ENCODE measurements at places on chromosomes 16 and 17. TPM values are rescaled to one million over a fixed set of nuclear protein-coding genes. Genes with fewer than 3 reads are reported as not detected.
A peak's percentile ranks its signal among the peaks of the same experiment; 100 is the strongest.

DNA sequence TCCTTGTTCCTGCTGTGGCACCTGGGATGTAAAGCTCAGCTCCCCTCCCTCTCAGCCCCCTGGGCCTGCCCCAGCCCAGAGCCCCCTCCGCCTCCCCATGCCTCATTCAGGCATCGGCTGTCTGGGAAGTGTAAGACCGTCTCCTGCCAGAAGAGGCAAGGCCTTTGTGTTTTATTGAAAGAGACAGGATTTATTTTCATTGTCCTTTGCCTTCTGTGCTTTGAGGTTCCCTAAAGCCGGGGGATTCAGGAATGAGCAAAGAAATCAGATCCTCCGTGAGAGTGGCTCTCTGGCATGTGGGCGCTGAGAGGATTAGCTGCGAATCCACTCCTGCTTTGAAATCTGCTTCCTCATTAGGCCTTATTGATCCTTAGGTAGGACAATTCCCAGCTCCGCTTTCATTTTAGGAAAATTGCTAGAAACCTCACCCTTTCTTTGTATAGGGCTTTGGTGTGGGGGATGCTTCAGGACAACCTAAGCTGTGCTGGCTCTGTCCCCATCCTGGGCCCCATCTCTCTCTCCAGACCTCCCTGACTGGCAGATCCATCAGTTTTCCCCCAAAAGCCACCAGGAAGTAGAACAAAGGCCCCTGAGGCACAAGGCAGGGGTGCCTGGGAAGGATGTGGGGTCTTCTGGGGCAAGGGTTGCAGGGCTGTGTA, 211.5 kb upstream of the TNRC6C start:
- H3K4me3 ChIP-seq, result no peak overlapping the region
- H3K27me3 ChIP-seq, result no peaks in the 10 kb centered on the region
- no peak for DNase-seq
- no peak overlapping the region for H3K27ac ChIP-seq

- H3K36me3 ChIP-seq, result no peaks in the 10 kb centered on the region
- H3K27ac ChIP-seq, result no peak overlapping the region
- H3K4me3 ChIP-seq, result no peak overlapping the region
- H3K4me1 ChIP-seq, result no peaks in the 10 kb centered on the region
- no peak for DNase-seq
- no peaks in the 10 kb centered on the region for H3K27me3 ChIP-seq
Observed at GRCh38 chr17:11205659-11206058, 35.4 kb upstream of the SHISA6 start.

DNA sequence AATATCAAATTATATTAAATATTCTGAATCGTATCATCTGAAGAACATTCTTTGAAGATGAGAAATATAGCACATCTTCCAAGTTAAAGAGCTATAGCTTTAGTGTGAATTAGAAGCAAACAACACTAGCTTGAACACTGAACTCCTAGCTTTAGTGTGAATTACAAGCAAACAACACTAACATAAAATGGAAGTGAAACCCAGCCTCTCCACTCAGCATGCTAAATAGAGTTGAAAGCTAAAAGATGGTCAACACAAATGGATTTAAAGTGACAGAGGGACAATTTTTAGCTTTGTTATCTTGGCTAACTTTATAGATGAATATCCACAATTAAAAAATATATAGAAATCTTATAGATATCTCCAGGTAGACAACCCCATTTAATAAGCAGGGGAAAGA, 4.5 kb upstream of the KIF2B start:
- H3K4me3 ChIP-seq, result no peak overlapping the region
- H3K27ac ChIP-seq, result no peak overlapping the region
- no peak for DNase-seq
- H3K27me3 ChIP-seq, result no peaks in the 10 kb centered on the region
- H3K4me1 ChIP-seq, result no peaks in the 10 kb centered on the region

GRCh38 chr17:71163121-71163812, 957.6 kb upstream of the SOX9 start:
- no peak overlapping the region for H3K27ac ChIP-seq
- H3K27me3 ChIP-seq, result no peaks in the 10 kb centered on the region
- DNase-seq, result no peak
- no peaks in the 10 kb centered on the region for H3K4me1 ChIP-seq
- H3K4me3 ChIP-seq, result no peak overlapping the region

DNA sequence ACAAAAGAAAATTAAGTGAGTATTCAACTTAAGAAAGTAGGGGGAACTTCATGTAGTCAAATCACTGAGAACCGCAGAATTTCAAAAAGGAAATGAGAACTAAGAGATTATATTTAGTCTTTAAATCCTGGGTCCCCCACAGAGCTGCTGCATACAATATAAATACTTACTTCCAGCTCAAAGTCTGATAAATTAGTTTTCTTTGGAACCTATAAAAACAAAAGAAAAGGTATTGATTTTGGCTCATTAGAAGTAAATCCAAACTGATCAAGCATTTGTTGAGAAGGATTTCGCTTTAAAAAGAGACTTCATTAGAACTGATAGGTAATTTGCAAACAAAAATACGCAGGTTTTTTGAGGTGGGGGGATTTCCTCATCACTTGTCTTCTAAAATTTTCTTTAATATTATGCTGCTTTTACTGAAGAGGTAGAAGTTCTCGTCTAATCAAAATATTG, 21.9 kb downstream of the PARN start:
- no peak for DNase-seq
- no peak overlapping the region for H3K27ac ChIP-seq
- no peak overlapping the region for H3K4me3 ChIP-seq
- peaks cover 1% of the 10 kb centered on the region for H3K4me1 ChIP-seq

DNA sequence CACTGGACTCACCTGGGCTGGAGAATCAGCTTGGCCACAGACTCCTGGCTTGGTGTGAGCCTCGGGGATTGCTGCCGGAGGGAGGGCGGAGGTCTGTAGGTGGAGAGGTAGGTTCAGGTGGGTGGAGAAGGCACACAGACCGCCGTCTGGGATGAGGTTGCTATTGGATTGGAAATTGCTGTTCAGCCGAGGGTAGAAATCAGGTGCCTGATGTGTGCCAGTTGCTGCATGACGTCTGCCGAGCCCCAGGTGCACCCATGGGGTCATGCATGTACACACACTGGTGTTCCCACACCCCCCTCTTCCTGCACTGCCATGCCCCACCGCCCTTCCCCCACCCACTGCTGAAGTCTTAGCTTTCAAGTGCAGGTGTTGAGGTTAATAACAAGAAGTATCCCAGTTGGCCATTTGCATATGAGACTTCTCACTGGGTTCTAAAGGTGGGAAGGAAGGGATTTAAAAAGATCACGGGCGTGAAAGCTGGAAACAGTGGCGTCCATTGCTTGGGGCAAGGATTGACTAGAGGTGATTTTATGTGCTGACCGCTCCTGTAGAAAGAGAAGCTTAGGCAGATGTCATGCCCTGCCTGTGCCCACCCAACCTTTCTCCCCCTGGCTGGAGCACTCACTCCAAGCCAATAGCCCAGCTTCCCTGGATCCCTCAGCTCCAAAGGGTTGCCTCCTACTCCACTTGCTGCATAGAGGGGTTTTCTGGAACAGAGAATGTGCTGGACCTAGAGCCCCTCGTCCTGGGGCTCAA, 193.6 kb downstream of the CCDC182 start:
- H3K4me3 ChIP-seq, result no peak overlapping the region
- H3K4me1 ChIP-seq, result peaks cover 50% of the 10 kb centered on the region
- no peak overlapping the region for H3K27ac ChIP-seq
- no peaks in the 10 kb centered on the region for H3K27me3 ChIP-seq
- no peaks in the 10 kb centered on the region for H3K36me3 ChIP-seq

- peak overlapping the region; percentile 99 for H3K27ac ChIP-seq
- peak overlapping the region; percentile 97 for H3K4me3 ChIP-seq
- DNase-seq, result no peak
- peaks cover 66% of the 10 kb centered on the region for H3K4me1 ChIP-seq
- H3K27me3 ChIP-seq, result peaks cover 5% of the 10 kb centered on the region
- peaks cover 75% of the 10 kb centered on the region for H3K36me3 ChIP-seq
Observed at GRCh38 chr17:8380049-8380448, 2.9 kb downstream of the RPL26 start.

DNA sequence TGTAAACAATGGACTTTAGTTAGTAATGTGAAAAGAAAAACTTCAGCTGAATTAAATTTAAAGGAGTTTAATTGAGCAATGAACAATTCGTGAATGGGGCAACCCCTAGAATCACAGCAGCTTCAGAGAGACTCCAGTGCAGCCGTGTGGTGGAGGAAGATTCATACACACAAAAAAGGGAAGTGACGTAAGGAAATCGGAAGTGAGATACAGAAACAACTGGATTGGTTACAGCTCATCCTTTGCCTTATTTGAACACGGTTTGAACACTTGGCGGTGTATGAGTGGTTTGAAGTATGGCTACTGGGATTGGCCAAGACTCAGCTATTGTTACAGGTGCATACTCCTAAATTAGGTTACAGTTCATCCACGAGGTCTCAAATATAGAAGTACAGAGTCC, 460.4 kb upstream of the ASIC2 start:
- peaks cover 43% of the 10 kb centered on the region for H3K27me3 ChIP-seq
- H3K4me3 ChIP-seq, result no peak overlapping the region
- no peak for DNase-seq
- H3K36me3 ChIP-seq, result no peaks in the 10 kb centered on the region
- H3K4me1 ChIP-seq, result no peaks in the 10 kb centered on the region
- no peak overlapping the region for H3K27ac ChIP-seq

- H3K4me1 ChIP-seq, result peaks cover 47% of the 10 kb centered on the region
- no peak overlapping the region for H3K27ac ChIP-seq
- no peaks in the 10 kb centered on the region for H3K36me3 ChIP-seq
- H3K27me3 ChIP-seq, result no peaks in the 10 kb centered on the region
Observed at GRCh38 chr16:88467541-88467944, 14.5 kb downstream of the ZFPM1 start.

DNA sequence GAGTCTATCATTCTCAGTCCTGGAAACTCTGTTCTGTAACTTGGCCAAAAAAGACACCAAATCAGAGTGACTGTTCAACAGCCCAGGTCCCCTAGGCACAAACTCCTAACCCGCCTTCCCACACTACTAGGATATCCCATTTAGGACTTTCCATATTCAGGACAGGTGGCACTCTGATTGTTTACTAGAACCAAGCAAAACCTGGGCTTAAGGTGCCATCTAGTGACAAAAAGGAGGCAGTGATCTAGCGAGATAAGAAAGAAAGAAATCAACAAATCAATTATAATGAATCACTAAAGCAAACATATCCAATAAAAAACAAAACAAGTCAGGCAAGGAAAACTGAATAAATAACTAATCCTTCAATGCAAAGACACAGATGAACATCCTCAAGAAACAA, 203.9 kb downstream of the CEP112 start:
- no peaks in the 10 kb centered on the region for H3K27me3 ChIP-seq
- H3K4me1 ChIP-seq, result no peaks in the 10 kb centered on the region
- no peak for DNase-seq
- peaks cover 3% of the 10 kb centered on the region for H3K36me3 ChIP-seq

DNA sequence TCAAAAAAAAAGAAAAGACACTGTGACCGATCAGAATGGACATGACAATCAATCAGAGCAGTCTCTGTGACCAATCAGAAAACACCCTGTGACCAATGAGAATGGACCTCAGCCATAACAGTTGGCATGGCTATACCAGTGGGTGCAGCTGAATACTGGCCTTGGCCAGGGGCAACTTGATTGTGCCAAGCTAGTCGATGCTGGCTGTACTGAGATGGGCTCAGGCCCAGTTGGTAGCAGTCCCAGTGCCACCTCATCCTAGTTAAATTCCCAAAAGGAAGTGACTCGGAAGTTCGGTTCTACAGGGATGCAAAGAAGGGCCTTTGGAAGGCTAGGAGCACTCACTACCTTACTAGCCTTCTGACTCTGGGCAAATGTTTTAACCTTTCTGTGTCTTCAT, 37.2 kb upstream of the BCO1 start:
- peaks cover 3% of the 10 kb centered on the region for H3K4me1 ChIP-seq
- no peaks in the 10 kb centered on the region for H3K36me3 ChIP-seq
- no peak for DNase-seq
- no peak overlapping the region for H3K4me3 ChIP-seq
- H3K27me3 ChIP-seq, result peaks cover 21% of the 10 kb centered on the region
- H3K27ac ChIP-seq, result no peak overlapping the region

GRCh38 chr17:65171752-65172151, 34.6 kb downstream of the RGS9 start:
- no peak for DNase-seq
- H3K4me1 ChIP-seq, result no peaks in the 10 kb centered on the region

GRCh38 chr16:57379579-57379978, 7.3 kb downstream of the CX3CL1 start:
- no peak overlapping the region for H3K27ac ChIP-seq
- peaks cover 30% of the 10 kb centered on the region for H3K4me1 ChIP-seq
- H3K4me3 ChIP-seq, result no peak overlapping the region

DNA sequence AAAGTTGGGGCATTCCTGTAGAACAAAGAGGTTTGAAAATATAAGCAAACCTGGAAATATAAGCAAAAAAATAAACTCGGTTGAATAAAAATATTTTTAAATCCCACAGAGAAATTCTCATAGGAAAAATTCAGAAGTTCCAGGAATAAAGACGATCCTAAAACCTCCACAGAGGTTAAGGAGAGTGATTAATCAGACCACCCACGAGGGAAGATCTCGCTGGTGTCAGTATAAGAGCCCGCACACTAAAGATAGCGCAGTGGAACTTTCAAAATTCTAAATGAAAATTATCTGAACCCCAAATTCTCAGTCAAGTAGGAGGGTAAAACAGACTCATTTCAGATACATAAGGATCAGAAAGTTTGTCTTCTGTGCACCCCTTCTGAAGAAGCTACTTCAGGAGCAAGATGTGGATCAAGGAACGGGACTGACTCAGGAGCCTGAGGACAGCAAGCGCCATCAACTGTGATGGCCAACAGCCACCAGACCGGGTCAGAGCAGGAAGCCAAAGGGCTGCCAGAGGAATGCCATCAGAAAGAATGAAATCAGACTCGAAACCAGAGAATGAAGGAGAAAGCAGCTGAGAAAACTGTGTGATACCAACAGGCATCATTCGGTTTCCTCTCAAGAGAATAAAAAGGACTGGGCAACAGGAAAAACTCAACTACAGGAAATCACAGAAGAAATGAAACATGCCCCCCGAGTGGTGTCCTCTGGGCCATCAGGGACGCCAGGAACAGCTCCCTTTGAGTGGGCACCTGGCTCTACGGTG, 66.9 kb downstream of the CYTH1 start:
- DNase-seq, result no peak
- peaks cover 21% of the 10 kb centered on the region for H3K36me3 ChIP-seq
- H3K27me3 ChIP-seq, result no peaks in the 10 kb centered on the region
- peak overlapping the region; percentile 50 for H3K4me3 ChIP-seq
- H3K27ac ChIP-seq, result peak overlapping the region; percentile 95
- H3K4me1 ChIP-seq, result peaks cover 88% of the 10 kb centered on the region

Gene DNAAF8
- 0.62 TPM for total RNA-seq

Gene KRTAP4-2
- total RNA-seq, result not detected

Gene KRT9
- total RNA-seq, result not detected

Gene CHST5
- total RNA-seq, result not detected

Gene PRSS27
- 1.9 TPM for total RNA-seq

Gene G6PC1
- total RNA-seq, result not detected

Gene HBZ
- not detected for total RNA-seq

Gene SPATA22
- total RNA-seq, result not detected

Measured in activated naive CD8-positive, alpha-beta T cell treated with anti-CD3 and anti-CD28 coated beads for 36 hours (primary cell).